ENCODE measurements at places on chromosomes 5 and 9.

DNA sequence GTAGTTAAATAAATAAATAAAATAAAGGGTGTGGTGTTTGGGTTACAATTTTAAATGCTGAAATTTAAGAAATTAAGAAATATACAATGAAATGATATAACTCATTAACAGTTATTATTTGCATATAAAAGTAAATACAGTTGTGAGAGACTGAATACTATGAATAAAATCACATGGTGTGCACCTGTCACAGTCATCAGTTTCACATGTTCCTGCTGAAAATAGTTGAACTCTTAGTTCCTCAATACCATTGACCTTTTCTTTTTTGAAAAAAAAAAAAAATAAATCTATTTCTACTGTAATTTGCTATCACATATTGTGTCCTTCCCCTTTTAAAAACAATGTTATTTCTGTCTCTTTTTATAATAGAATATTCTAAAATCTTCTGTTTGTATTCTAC, 130.9 kb upstream of the CHD1 start:
- no peak for DNase-seq

GRCh38 chr9:23464275-23464674, 361.8 kb downstream of the ELAVL2 start:
- no peak for DNase-seq

GRCh38 chr9:3660936-3661335, 135.1 kb upstream of the RFX3 start:
- no peak for DNase-seq

DNA sequence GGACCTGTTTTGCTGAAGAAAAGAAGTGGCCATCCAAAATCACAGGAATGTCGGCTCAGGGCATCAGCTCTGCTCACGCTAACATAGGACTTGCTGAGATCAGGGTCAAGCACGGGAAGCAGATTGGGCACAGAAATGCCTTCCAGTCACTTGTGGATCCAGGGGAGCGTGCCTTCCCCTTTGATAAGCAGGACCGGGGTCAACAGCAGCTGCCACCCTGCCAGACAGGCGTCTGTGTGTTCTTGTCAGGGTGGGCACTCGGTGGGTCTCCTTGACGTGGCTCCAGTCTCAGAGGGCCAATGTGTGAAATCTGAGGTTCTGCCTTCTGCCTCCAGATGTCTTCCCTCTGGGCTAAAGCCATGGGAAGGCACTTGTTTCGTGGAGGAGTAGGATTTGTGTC, 313.7 kb upstream of the IRX4 start:
- DNase-seq = no peak

- DNase-seq = no peak
Observed at GRCh38 chr5:105783811-105784210, 1886.9 kb downstream of the EFNA5 start.

Data from activated CD4-positive, CD25-positive, alpha-beta regulatory T cell treated with anti-CD3 and anti-CD28 coated beads, Interleukin-2, amount 50 U/mL, for 72 hours (primary cell).